Activated CD4-positive, alpha-beta T cell treated with anti-CD3 and anti-CD28 coated beads, Interleukin-2, Interleukin-4, amounts not matched to agents 100 ng/mL and 50 ng/mL, durations not matched to agents 16 hours and 8 hours (primary cell): ENCODE measurements at places on chromosomes 6 and 20.

DNA sequence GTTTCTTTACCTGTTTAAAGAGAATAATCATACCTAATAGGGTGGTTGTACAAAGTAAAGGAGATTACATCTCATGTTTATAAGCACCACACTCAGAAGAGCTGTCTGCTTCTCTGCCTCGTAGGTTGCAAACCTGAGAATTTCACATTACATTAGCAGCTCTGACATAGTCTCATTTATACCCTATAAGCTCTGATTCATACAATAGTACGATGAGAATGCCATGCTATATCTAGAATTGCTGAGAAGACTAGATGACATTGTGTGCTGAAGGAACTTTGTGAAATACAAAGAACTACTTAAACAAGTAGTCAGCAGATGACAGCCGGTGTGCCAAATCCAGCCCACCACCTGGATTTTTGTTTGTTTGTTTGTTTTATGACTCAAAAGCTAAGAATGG, 121.2 kb downstream of the ADAT2 start:
- DNase-seq, result no peak

GRCh38 chr20:10513931-10514575, 78.9 kb downstream of the SLX4IP start:
- peak; percentile 40 for DNase-seq

GRCh38 chr6:170435766-170436165, 117.3 kb downstream of the PSMB1 start:
- DNase-seq, result no peak

- DNase-seq, result no peak
Observed at GRCh38 chr20:33465481-33466302, 22.1 kb upstream of the SNTA1 start.

DNA sequence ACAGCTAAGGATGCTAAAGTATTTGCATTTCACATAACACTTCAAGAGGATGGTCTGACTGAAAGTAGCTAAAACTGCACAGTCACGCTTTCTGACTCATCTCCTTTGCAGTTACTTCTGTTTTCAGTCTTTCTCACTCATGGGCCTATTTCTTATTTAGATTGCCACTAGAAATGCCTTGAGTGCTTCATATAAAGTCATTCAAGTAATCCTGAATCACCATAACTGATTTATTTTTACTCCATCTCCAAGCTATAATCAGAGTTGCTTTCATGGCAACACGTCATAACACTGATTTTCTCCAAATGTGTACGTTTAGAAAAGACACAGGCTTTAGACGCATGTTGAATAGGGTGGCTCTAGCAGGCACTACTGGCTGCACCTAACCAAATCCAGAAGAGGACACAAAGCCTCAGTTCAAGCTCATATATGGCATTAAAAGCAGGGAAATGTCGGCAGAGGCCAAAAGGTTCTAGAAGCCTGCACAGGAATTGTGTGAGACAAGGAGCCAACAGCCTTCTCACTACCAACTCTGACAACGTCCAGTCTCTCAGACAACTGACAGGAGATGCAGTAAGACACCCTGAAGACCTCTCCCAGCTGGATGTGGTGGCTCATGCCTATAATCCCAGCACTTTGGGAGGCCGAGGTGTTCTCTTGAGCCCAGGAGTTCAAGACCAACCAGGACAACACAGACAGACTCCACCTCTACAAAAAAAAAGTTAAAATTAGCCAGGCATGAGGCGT, 64.1 kb upstream of the BEND6 start:
- peak; percentile 84 for DNase-seq

DNA sequence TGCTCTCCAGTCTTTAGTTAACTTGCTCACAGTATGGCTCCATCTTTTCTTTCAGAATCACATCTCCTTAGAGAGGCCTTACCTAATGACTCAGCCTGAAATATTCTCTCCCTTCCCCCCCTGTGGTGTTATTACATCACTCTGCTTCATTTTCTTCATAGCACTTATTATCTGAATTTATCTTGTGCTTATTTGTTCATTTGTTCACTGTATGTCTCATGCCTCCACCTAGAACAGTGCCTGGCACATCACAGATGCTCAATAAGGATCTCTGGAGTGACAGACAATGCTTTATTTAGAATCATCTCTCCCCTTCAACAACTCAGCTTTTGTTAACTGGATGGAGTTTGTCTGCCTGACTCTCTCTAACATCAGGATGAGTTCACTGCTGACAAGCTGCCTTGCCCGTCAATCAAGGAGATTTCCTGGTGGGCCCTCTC, 96.6 kb upstream of the MAN1A1 start:
- DNase-seq, result peak; percentile 45

GRCh38 chr6:112439010-112439409, 91.9 kb downstream of the RFPL4B start:
- DNase-seq, result no peak

- DNase-seq, result peak; percentile 70
Observed at GRCh38 chr6:27312146-27312949, at the start of gene POM121L2. Gene POM121L2 (minus strand): TSS chr6:27312273. CDS start chr6:27312170, 103 bp downstream.

DNA sequence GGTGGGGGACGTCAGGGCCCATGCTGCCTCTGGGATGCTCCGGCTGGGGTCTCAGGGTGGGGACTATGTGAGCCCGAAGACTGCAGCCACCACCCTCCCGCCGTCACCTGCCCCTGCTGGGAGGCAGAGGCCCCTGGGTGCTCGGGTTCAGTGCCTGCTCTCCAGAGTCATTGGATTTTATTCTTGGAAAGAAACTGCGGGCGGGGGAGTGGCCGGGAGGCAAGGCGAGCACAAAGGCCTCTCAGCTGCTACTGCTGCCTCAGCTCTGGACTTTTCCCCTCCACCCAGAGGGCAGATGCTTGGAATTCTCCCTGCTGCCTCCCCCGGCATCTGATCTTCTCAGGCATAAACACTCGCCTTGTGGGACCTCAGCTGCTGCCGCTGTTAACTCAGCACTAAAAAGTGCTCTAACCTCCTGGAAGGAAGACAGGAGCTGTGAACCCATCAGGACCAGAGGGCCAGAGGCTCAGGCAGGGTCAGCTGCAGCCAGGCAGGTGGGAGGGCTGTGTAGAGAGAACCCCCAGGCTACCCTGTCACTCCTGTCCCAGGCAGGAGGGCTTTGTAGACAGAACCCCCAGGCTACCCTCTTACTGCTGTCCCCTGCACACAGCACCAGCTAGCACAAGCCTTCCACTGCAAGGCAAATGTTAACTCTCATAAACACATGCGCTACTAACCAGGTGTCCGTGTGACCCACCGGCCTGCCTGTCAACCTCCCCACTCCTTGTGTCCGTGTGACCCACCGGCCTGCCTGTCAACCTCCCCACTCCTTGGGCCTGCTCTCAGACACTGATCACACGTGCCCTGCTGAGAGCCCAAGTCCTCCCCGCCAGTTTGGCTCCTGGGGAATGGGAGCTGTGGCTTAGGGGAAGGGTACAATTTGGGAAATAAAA, 9.4 kb upstream of the FRMD1 start:
- no peak for DNase-seq

- no peak for DNase-seq
Observed at GRCh38 chr6:123812621-123813020, 9.0 kb downstream of the NKAIN2 start.

- no peak for DNase-seq
Observed at GRCh38 chr20:17421493-17421892, 109.7 kb downstream of the BFSP1 start.

DNA sequence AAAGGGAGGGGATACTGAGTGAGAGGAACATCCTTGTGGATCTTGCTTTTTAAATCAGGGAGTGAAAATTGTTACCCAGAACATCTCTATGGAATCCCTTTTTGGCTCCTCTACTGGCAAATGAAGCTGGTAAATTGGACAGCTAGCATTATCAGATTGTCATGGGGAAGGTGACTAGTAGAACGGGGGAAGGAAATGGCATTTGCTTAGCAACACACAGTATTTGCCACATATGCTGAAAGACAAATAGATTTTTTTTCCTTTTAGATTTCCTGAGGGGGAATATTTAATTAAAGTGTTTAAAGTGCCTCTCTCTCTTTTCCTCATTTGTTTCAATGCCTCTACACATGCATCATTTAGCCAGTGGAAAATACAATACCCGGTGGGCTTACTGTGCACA, 573.5 kb downstream of the BCKDHB start:
- DNase-seq, result no peak

- no peak for DNase-seq
Observed at GRCh38 chr6:148837941-148838340, 91.1 kb downstream of the UST start.

- DNase-seq, result no peak
Observed at GRCh38 chr6:147219463-147219862, 15.2 kb downstream of the STXBP5 start.

DNA sequence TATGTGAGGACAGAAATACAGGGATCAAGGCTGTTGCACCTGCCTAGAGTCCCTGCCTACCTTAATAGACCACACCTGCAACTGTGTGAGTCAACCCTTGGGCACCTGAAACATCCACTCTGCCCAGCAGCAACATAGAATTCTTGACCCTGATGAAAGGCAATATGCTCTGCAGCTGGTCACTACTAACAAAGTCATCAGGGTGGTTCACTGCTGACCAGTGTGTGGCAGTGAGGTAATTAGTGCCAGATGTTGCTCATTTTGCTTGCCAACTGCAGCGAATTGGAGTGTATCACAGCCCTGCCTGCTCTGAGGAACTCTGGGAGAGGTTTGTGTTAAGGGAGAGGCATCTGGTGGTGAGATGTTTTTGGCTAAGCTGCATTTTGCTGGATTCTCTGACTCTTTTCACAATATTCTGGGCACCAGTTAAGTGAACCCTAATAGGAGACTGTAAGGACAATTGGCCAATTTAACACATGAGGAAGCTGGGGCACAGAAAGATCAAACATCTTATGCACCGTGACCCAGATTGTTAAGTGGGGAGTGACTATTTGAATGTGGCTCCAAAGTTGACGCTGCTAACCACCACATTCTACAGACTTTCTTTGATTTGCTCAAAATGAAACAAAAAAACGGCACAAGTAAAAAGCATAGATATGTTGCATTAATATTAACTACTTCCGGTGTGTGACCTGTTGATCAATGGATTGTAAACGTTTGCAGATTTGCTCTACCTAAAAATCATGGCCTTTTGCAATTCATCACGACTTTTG, 61.9 kb upstream of the OPRM1 start:
- no peak for DNase-seq

GRCh38 chr20:1330075-1330830, 1.3 kb upstream of the SDCBP2 start:
- peak; percentile 11 for DNase-seq

GRCh38 chr6:6816716-6817115, 228.2 kb downstream of the LY86 start:
- DNase-seq, result no peak

- DNase-seq, result no peak
Observed at GRCh38 chr6:22556266-22556665, 13.1 kb upstream of the HDGFL1 start.

DNA sequence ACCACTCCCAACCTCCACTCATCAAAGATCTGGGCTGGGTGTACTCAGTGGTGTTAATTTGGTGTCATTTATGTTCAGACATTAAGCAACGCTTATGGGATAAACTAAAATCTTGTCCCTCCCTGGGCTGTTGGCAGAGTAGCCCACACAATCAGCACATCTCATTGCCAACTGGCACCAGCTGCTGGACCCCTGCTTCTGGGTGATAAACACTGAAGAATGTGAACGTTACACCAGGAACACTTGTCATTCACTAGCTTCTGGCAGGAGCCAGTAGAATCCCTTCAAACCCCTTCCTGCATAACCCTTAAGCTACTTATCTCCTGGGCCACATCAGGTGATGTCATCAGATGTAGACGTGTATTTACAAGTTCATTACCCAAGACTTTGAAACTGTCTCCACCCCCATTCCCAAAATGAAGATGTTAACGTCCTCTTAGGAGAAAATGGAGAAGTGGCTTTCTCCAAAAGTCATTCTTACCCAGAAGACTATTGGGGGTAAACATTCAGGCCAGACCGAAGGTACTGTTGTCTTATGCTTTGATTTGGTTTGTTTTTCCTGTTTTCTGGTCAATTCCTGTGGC, 107.8 kb upstream of the CD93 start:
- DNase-seq, result no peak

GRCh38 chr6:1485678-1486077, 96.3 kb downstream of the FOXF2 start:
- no peak for DNase-seq

GRCh38 chr6:54243699-54244098, 64.5 kb upstream of the TINAG start:
- no peak for DNase-seq

GRCh38 chr6:43347444-43347843, 22.0 kb downstream of the ZNF318 start:
- DNase-seq, result no peak

DNA sequence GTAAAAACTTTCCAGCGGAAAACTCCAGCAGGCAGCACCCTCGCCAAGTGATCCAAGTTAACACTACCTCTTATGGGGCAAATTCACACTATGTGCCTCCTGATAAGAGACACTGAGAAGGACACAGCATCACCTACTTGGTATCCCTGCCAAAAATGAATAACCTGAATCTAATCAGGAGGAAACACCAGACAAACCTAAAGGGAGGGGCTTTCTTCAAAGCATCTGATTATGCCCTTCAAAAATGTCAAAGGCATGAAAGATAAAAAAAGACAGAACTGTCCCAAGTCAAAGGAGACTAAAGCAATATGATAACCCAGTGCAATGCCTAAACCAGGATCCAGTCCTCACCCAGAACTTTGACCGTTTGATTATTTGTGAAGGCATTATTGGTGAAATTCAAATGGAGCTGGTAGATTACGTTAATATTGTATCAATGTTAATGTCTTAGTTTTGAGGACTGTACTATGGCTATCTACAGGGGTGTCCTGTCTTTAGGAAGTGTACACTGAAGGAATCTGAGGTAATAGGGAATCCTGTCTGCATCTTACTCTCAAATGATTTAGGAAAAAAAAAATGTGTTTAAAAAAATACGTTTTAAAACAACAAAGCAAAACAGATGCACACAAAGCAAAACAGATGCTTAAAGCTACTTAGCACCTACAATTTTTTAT, 8.3 kb downstream of the TBC1D7 start:
- DNase-seq, result no peak

DNA sequence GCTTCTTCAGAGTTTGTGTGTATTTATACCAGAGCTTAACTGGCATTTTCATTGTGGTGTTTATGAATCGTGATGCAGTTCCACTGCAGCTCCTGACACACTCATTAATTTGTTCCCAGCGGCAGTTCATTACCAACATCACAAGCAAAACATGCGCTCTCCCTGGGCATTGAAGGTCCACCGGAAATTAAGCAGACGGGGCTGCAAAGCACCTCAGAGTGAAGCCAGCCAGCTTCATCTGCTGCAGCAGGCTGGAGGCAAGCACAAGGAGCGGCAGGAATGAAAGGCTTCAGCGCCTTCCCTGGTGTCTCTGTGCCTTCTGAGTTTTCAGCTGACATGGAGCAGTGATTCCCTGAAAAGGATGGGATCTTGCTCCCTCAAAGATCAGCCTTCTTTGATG, 246.0 kb upstream of the SPTLC3 start:
- no peak for DNase-seq

GRCh38 chr20:41137614-41138474, 501 bp downstream of the PLCG1 start:
- DNase-seq, result peak; percentile 58

DNA sequence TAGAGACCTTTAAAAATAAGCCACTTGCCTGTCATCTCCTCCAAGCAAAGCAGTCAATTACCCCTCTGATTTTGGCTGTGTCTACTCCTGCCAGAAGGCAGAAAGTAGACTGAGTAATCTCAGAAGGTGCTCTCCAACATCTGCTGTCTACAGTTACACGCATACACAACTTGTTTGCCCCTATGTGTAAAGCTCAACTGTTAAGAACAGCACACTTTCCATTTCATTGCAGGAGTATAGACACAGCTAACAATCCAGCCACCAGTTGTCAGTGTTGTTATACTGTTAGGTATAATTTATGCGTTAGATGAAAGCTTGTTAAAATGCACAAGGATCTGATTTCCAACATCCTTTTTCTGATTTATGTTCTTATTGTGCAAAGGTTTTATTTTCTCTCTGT, 88.2 kb downstream of the SAMD3 start:
- peak; percentile 46 for DNase-seq

GRCh38 chr20:60765821-60766403, 486.1 kb upstream of the CDH4 start:
- DNase-seq, result no peak
